ENCODE measurements at places on chromosomes 7 and 10.
A peak's percentile ranks its signal among the peaks of the same experiment; 100 is the strongest.

DNA sequence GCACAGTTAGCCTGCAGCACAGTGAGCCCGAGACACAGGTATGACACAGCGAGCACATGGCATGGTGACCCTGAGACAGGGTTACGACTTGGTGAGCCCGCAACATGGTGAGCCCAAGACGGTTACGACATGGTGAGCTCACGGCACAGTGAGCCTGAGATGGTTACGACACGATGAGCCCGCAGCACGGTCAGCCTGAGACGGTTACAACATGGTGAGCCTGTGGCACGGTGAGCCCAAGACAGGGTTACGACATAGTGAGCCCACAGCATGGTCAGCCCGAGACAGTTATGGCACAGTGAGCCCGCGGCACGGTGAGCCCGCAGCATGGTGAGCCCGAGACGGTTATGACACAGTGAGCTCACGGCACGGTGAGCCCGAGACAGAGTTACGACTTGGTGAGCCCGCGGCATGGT lies 156.1 kb downstream of the MAD1L1 start:
- DNase-seq: no peak

DNA sequence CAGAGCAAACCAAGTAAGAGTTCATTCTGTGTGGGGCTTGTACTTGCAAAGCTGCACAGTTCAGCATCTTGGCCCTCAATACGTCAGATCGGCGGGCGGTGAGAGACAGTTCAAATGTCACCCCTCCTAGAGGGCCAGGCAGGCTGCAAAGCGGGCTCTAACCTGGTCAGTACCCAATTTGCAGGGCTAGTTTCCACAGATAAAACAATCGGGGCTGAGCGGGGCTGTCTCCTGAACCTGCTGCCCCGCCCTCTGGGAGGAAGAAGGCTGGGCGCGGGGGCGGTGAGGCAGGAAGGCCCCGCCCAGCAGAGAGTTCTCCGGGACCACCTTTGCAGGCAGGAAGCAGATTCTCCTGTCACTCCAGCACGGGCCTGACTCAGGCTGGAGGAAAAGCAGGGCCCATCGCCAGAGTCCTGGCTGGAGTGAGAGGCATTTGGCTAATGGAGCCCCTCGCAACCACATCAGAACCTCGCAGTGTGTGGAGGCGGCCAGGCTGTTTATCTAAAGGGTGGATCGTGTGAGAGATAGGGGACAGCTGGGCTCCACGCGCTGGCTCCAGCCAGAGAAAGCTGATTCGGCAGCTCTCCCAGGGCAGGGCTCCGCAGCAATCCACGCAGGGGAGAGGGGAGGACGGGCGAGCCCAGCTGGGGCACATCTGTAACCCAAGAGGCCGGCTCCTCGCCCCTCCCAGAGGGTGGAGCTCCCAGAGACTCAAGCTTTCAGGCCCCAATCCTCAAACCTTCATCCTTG lies 83.1 kb downstream of the SH3PXD2A start:
- peak; percentile 60 for DNase-seq

- DNase-seq: no peak
Observed at GRCh38 chr7:150358988-150359621, 9.5 kb upstream of the REPIN1 start.

DNA sequence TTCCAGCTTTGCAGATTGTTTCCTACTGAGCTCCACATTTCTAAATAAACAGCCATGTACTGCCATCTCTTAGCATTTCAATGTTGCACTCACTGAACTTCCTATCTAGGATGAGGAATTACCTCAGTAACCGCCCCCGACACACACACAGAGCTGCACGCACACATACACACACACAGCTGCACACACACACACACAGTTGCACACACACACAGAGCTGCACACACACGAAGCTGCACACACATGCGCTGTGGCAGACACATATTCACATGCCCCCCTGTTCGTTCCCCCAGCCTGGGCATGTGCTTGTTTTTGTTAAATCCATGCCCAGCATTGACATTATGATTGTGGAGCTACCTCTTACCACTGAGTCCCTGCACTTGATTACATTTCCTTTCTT lies 39.6 kb upstream of the CNPY1 start:
- no peak for DNase-seq

GRCh38 chr7:130662426-130662825 lies 6.1 kb downstream of the COPG2 start:
- no peak for DNase-seq

DNA sequence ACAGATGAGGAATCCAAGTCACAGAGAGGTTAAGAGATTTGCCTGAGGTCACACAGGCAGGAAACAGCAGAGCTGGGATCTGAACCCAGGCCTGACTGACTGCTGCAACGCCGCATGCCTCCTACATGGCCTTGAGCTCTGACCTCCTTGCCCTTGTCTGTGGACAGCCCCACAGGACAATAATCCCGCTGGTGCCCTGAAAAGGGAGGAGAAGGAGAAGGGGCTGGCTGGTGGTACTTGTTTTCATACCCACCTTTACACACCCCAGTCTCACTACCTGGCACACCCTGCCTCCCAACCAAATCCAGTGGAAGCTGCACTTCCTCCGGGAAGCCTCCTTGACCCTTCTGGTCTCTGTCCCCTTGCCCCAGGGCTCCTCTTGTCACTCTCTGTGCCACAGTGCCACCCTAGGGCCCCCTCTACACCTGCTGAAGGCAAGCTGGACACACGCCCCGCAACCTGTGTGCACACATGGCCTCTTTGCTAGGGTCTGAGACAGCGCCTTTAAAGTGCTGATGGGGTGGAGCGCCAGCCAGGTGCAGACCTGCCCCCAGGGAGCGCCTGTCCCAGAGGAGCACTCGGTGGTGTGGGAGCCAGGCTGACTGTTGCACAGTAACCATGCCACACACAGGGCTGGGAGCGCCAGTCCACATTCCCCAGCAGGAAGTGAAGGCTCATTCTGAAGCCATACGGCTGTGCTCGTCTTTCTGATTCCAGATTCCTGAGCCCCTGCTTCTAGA lies 38.6 kb downstream of the ZCCHC24 start:
- DNase-seq: no peak

DNA sequence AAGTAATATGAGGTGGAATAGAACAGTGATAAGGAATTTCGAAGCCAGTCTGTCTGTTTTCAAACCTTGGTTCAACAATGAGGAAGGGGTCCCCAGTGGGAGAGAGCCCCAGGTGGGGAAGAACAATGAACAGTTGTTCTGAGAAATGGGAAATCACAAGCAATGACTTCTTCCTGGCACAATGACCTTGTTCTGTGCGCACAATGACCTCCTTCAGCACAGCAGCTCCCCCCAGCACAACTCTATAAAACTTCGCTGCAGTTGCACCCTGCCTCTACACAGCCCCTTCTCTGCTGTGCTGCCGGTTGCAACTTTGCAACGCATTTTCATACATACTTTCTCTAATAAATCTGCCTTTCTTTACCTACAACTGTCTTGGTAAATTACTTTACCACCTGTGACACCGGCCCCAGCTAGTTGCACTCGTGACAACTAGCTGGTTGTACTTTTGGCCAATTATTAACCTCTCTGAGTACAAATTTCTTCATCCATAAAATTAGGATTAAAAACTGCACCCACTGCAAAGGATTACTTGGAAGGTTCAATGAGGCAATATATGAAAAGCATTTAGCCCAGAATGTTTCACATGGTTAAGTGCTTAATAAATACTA lies 40.5 kb downstream of the ASB4 start:
- DNase-seq: no peak

- no peak for DNase-seq
Observed at GRCh38 chr7:68573271-68574005, 1024.8 kb upstream of the AUTS2 start.

DNA sequence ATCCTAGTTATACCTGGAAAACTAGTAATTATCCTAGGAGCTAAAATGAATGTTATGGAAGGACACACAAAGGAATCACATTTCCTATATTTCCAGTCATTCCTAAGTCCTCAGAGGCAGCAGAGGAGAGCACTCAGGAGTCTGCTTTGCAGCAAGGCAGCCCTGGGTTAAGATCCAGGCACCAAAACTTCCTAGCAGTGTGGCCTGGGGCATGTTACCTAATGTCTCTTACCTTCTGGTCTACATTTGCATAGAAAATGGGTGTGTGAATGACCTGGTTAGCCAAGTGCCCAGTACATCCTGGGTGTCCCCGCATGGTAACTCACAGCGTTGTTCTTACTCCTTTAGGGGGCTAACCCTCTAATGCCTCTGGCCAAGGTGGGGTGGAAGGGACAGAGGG lies 135.9 kb downstream of the TAX1BP1 start:
- no peak for DNase-seq

DNA sequence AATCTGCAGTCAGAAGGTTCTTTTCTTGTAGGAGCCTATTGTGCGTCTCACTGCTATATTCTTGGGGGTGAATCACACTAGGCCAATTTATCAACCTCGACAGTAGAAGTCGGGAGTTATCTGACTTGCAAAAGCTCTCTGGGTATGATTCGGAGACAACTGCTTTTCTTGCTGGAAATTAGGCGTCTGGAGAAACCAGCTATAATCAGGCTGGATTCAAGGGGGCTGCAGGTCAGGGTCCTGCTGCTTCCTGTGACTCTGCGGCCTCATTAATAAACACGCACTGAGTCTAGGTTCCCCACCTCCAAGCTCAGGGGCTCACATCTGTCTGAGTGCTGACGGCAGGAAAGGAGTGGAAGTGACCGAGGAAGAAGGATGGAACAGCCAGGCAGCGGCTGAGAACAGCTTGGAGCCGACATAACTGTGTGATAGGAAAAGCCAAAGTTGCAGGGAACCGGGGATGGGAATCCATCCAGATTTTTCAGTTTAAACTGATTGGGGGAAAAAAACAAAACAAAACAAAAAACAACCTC lies 184.6 kb downstream of the FANK1 start:
- DNase-seq: peak; percentile 80

GRCh38 chr10:44180321-44181168 lies 204.4 kb downstream of the CXCL12 start:
- DNase-seq: peak; percentile 55

GRCh38 chr10:101967119-101967518 lies 88.9 kb downstream of the ARMH3 start:
- DNase-seq: no peak

DNA sequence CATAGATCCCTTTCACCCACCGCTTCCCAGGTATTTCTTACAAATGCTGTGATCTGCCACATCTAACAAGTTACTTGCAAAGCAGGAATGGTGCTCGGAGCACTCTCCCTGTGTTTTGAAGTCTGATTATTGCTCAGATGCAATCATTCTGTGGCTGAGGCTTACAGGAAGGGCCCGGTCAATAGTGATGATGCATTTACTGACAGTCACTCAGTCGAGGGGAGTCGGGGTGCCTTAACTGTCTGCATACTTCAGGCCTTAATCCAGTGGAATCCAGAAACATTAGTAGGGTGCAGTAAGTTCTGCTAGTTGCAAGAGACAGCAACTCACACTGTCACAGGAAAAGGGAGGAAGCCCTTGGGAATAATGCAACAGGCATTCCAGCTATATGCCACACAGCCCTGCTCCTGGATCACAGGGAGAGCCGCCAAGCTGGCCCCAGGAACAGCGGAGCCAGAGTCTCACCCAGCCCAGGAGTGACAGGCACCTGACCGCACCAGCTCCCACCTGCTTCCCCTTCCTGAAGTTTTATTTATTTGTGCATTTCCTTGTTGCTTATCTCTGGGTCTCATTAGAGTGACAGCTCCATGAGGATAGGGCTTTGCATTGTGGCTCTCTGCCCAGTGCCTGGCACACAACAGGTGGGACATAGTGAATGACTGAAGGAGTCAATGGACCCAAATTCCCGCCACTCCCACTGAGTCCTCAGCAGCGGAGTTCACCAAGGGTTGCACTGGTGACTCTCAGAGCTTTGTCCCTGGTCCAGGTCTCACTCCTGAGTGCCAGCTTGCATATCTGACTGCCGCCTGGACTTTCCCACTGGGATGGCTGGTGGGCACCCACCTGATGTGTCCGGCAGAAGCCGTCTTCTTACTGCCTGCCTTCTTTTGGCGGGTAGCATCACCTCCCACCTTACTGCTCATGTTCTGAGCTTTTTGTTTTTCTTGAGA lies 212.5 kb upstream of the SH2B2 start:
- DNase-seq: no peak

- DNase-seq: peak; percentile 70
Observed at GRCh38 chr7:125279961-125280360, 350.3 kb upstream of the POT1 start.

- DNase-seq: peak; percentile 28
Observed at GRCh38 chr10:76523791-76524351, 1092.4 kb downstream of the LRMDA start.

- DNase-seq: no peak
Observed at GRCh38 chr7:39367943-39368342, 198.3 kb upstream of the YAE1 start.
